Stimulated activated CD8-positive, alpha-beta memory T cell treated with anti-CD3 and anti-CD28 coated beads, Interleukin-4, amount 100 ng/mL, for 24 hours (primary cell): ENCODE measurements at places on chromosomes 3 and 15.

DNA sequence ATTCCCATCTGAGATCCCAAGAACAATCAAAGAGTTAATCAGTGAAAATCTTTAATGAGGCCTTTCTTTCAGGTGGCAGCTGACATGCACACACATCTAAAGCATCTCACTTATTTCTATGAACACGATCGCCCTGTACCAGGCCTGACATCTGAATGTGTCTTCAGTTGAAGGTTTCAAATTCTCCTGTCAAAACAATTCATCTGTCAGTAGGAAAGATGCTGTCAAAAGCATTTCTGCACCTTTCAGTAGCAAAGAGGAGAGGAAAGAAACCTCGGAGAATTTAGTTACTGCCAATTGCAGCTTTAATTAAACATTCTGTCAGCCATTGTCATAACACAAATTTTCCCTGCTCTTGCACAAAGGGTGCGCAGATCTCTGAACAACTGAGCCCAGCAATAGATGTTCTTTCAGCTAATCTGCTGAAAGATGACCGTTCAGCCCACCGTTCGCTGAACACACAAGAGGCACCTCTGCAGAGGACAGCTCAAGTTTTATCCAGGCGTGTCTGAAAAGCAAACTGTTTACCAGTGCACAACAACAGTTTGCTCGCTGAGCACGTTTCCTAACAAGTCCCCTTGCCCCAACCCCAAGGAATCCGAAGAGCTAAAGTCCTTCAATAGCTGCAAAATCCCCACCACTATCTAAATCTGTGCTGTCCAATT, 34.1 kb downstream of the LRIG1 start:
- DNase-seq, result no peak

- DNase-seq, result no peak
Observed at GRCh38 chr3:27680517-27681246, 41.4 kb downstream of the EOMES start.

- DNase-seq, result no peak
Observed at GRCh38 chr3:57957824-57958223, 50.4 kb upstream of the FLNB start.

DNA sequence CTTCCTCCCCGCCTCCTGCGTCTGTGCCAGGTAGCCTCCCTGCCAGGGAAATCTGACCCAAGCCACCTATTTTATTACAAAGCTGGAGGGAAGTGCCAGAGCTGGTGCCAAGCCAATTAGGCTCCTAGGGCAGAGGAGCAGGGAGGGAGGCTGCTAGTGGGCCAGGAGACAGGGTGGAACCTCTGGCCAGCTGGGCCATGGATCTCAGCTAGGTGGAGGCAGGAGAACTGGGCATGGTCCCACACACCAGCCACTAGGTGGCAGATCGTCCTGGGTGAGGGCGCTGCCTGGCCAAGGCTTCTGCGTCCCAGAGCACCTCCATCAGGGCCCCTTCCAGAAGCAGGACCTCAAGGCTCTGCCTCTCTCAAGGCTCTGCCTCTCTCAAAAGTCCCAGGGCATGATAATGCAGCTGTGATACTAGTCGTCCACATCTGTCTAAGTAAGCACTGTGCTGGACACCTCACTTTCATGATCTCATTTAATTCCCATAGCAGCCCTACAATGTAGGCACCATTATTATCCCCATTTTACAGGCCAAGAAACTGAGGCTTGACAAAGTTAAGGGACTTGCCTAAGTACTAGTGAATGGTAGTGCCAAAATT, 4.5 kb upstream of the RFT1 start:
- DNase-seq, result peak; percentile 43

GRCh38 chr15:40914486-40914885, 14.7 kb upstream of the DLL4 start:
- DNase-seq, result no peak
